ENCODE measurements at places on chromosomes 5 and 9. TPM values are rescaled to one million over a fixed set of nuclear protein-coding genes. Genes with fewer than 3 reads are reported as not detected.

DNA sequence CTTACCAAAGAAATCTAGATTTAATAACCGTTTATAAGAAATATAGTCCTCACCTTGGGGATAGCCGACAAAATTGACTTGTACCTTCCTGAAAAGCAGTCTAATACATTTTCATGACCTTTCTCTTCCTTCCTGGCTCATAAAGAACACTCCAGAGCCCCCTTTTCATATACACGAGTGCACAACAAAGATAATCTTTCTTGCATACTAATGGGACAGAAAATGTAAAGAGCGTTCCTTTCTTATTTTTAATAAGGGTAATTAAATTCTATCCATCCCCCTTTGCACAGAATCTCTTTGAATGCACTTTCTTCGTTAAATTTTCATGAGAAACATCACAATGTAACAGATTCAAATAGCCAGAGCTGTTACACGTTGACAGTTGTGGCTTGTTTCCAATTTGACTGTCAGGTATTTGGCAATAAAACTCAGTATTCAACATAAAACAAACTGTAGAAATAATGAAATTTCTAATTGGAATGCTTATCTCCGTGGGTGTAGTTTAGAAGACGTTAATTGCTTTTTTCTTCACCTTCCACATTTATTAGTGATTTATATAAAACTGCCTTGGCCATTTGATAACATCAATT, 732.3 kb upstream of the DMAC1 start:
- H3K4me3 ChIP-seq = no peak overlapping the region
- DNase-seq = no peak
- no peaks in the 10 kb centered on the region for H3K4me1 ChIP-seq
- H3K27ac ChIP-seq = no peak overlapping the region
- no peaks in the 10 kb centered on the region for H3K27me3 ChIP-seq
- H3K36me3 ChIP-seq = no peaks in the 10 kb centered on the region

DNA sequence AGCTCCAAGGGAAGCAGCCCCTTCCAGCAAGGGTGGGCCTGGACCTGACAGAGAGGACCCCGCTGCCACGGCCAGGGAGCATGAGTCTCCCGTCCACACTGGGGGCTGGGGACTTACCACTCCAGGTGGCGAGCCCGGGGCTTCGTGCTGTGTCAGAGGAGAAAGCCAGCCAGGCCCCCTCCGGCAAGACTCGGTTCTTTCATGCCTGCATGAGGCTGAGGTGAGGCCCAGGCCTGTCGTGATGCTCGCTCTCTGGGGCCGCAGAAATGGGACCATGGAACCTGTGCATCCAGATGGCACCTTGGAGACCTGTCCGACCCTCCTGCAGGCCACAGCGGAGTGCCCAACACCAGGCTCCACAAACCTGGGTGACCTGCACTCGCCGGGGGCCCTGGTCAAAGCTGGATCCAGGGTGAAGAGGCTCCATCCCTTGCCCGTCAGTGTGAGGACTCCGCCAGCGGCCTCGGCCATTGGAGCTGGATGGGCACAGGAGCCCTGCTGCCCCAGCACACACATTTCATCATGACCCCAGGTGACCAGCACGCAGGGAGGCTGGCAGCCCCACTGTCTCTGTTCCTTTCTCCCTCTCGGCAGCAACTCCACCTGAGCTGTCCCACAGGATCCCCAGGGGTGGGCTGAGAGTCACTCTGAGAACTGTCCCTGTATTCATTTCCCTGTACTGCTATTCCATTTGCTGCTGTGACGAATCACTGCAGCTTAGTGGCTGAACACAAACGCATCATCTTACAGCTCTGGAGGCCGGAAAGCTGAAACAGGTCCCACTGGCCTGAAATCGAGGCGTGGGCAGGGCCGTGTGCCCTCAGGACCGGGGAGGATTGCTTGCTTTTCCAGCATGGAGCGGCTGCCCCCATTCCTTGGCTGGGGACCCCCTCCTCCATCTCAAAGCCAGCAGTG, 24.4 kb downstream of the SLC6A18 start:
- no peaks in the 10 kb centered on the region for H3K36me3 ChIP-seq
- H3K27ac ChIP-seq = no peak overlapping the region
- peaks cover 2% of the 10 kb centered on the region for H3K4me1 ChIP-seq
- H3K27me3 ChIP-seq = peaks cover 6% of the 10 kb centered on the region
- no peak overlapping the region for H3K4me3 ChIP-seq

DNA sequence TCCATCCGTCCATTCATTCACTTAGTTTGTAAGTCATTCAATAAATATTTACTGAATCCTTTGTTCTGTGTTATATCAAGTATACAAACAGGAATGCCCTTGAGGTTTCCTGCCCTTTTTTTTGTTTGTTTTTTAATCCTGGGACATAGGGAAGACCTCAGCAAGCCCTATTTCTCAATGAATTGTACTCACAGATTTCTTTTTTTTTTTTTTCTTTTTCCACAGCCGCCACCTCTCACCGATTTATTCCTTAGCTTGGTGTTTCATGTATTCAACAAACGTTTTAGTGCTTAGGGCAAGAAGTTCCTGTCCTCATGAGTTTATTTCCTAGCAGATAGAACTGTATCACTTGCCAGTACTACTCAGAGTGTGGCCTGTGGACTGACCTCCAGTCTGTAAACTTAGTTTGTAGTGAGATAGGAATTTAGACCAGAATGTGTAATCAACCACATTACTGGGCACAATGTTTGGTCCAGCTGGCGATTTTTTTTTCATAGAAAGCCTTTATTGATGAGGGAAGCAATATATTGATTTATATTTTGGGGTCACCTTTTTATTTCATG, 35.4 kb upstream of the C5orf47 start:
- no peaks in the 10 kb centered on the region for H3K27me3 ChIP-seq
- H3K4me3 ChIP-seq = no peak overlapping the region
- DNase-seq = no peak

GRCh38 chr5:143142596-143143435, 260.7 kb downstream of the NR3C1 start:
- peaks cover 4% of the 10 kb centered on the region for H3K36me3 ChIP-seq
- H3K4me3 ChIP-seq = peak overlapping the region; percentile 18
- no peak overlapping the region for H3K27ac ChIP-seq
- H3K4me1 ChIP-seq = no peaks in the 10 kb centered on the region
- no peak for DNase-seq

DNA sequence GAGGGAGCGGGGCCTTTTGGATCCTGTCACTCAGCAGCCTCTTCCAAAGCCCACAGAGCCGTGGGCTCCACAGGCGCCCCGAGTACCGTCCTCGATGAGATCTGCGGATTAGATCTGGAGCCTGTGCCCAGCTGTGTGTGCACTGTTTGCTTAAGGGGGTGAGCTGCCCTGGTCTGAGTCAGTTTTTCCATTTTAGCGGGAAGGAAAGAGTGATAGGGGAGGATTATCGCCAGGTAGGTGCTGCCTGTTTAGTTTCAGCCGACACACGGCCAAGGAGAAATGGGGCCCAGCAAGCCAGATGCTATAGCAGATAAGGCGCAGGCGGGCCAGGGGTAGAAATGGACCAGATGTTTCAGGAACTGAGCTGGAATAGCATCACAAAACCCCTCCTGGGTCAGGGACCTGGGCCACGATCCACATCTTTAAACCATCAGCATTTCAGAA, 18.1 kb downstream of the COL5A1 start:
- H3K4me1 ChIP-seq = no peaks in the 10 kb centered on the region
- peaks cover 14% of the 10 kb centered on the region for H3K36me3 ChIP-seq
- no peak overlapping the region for H3K27ac ChIP-seq
- H3K27me3 ChIP-seq = no peaks in the 10 kb centered on the region

Gene SLC24A2
- polyA plus RNA-seq = not detected

Gene FAT2
- not detected for polyA plus RNA-seq

Gene PRUNE2
- 0.64 TPM for polyA plus RNA-seq

Gene OBP2B
- polyA plus RNA-seq = not detected

Gene MAP1B
- 0.90 TPM for polyA plus RNA-seq

Data from naive B cell (primary cell).